ENCODE measurements at places on chromosomes 7 and 10. TPM values are rescaled to one million over a fixed set of nuclear protein-coding genes. Genes with fewer than 3 reads are reported as not detected.

- DNase-seq = no peak
Measured at GRCh38 chr10:79979310-79979975, 30.5 kb upstream of the SFTPD start.

Gene GSTO2
- total RNA-seq = 38.6 TPM

Gene STEAP2
- 9.2 TPM for total RNA-seq

DNA sequence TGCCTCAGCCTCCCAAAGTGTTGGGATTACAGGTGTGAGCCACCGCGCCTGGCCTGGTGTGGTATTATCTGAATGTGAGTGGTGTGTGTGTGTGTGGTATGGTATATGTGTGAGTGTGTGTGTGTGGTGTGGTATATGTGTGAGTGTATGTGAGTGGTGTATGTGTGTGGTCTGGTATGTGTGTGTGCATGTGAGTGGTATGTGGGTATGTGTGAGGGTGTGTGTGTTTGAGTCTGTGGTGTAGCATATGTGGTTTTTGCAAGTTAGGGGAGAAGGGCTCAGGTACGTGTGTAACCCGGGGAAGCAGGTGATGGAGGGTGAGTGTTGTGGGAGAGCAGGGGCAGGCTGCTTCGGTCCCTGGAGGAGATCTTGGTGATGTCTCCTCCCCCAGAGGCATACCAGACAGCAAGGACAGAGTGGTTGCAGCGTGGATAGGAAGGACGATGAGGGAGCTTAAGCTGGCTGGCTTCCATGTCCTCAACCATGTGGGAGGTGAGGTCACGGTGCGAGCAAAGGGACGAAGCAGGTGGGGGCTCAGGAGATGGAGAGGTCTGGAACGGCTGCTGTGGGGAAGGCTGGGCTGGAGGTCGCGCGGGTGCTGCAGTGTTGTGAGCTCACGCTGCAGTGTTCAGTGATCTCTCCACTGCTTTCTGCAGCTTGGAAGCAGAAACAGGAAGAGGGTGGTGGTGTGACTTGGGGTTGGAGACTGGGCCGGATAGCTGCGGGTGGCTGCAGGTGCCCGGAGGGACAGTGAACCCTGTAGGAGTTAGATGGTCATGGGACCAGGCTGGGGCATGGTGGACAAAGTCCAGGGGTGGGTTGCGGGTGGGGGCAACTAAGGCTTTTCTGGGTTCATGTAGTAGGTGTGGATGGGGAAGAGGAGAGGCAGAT lies 5.0 kb downstream of the ZYX start:
- DNase-seq = no peak

DNA sequence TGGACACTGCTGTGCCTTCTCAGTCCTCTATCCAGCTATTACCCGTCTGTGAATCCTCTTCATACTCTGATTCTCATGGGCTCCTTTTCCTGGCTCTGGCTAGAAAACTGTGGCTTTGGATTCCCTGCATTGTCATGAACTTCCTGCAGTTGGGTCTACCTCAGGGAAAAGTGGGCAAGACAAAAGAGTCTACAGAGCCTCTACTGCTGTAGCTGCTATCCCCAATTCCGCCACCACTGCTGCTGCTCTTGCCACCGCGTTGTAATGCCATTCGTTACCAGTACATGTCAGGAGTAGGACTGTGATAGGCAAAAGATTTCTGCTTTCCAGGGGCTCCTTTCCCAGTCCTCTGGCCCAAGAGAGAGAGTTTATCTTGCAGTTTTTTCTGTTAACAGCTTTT lies 23.9 kb upstream of the PPP1R17 start:
- no peak for DNase-seq

Gene ZC3HAV1L
- 9.9 TPM for total RNA-seq

Measured in mammary epithelial cell (primary cell).